SK-N-SH treated with all-trans-retinoic acid at 6 μM for 48 hours (cell line): ENCODE measurements at places on chromosomes 7 and 10.
A peak's percentile ranks its signal among the peaks of the same experiment; 100 is the strongest.

GRCh38 chr10:11720260-11720741 is 21.9 kb upstream of the ECHDC3 start:
- no peak for ATAC-seq

DNA sequence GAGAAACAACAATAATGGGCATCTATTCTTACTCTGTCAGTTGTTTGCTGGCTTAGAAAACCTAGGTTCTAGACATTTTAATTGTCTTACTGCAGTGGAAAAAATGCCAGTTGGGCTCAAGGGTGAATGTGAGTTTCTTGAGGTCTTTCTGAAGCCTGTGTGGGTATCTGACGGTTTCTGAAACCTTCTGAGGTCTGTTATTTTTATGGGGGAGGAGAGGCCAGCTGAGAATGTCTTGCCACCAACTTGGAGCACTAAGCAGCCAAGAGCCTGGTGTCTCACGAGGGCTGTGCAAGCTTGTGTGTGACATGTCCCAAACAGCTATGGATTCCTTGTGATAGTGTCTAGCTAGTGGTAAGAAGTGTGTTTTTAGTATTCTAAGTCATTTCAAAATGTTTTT is 24.2 kb upstream of the DDC start:
- ATAC-seq: no peak

DNA sequence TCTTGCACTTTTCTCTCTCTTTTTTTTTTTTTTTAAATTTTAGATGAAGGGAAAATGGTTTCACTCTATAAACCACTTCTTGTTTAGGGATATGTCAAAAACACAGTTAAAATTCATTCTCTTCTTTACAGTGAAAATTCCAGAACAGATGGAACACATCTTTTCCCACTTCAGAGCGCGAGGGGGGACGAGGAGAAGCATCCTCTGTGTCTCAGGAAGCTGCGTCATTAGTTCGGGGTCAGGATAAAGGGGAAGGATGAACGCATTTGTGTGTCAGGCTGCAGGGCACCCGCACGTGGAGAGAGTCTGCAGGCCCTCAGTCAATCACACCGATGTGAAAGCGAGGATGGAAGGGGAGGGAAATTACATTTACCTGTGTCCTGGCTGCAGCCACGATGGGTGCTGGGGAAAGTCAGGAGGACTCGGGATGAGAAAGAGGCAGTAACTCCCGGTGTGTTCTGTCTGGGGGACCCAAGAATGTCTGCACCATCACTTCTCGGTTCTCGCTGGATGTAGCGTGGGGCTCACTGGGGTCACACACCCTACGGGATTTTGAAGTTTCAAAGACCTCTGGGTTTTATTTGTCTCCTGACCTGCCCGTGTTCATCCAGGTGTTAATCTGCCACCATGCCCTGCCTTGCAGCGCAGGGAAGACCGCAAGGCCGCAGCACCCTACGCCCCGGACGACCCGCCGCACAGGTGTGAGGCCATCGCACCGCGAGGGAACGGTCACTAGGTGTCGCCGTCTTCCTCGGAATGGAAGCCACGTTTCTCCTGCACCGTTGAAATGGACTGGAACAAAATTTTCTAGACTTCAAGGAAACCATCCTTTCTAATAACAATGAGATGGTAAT is 66.7 kb upstream of the PITRM1 start:
- ATAC-seq: peak; percentile 95

- no peak for ATAC-seq
Observed at GRCh38 chr7:43072530-43072929, 39.9 kb upstream of the HECW1 start.

GRCh38 chr10:63866075-63866746 is 345.0 kb downstream of the REEP3 start:
- ATAC-seq: peak; percentile 96

GRCh38 chr7:146982482-146982881 is 865.9 kb downstream of the CNTNAP2 start:
- no peak for ATAC-seq

DNA sequence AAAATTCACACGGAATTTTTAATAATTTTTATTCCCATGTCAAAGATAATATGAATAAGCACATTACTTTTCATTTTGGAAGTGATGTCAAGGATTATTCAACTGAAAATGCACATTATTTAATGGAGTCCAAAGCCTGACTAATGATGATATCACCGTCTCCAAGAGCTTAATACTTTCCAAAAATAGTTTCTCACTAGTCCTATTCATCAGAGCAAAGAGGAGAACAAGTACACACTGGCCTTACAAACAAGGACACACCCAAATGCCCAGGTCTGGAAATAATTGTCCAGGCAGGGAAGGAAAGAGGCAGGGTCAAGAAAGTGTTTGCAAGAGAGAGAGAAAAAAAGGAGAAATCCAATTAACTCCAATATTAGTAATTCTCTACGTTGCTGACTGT is 216.8 kb upstream of the CCDC6 start:
- peak; percentile 91 for ATAC-seq

GRCh38 chr10:30705101-30705624 is 75.6 kb upstream of the LYZL2 start:
- ATAC-seq: no peak

DNA sequence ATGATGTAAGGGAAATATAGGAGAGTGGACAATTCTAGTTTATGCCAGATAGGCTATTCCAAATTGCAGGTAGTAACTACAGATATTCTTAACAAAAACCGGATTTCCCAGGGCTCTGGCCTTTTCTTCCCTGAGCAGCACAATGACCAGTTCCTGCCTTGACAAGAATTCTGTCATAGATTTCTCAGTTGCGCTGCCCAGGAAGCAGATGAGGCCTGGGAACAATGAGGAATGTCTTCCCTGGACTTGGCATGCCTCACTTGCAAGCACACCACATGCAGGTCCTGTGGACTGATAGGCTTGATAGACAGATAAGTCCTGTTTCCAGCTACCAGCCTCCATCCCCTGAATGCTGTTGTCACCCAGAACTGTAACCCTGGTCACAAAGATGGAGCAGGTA is 174.5 kb upstream of the PRSS58 start:
- no peak for ATAC-seq

GRCh38 chr7:100572281-100572948 is 1.3 kb downstream of the SAP25 start:
- no peak for ATAC-seq

GRCh38 chr7:26398756-26399509 is 107.3 kb downstream of the SNX10 start:
- ATAC-seq: peak; percentile 72

DNA sequence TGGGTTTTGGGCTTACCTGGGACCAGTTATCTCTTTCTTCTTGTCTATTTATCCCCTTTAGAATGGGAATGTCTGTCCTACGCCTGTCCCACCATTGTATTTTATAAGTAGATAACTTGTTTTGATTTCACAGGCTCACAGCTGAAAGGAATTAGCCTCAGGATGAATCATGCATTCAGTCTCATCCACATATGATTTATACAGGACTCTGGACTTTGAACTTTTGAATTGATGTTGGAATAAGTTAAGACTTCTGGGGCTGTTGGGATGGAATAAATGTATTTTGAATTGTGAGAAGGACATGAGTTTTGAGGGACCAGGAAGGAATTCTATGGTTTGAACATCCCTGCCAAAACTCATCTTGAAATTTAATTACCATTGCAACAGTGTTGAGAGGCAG is 112.6 kb downstream of the AMPH start:
- ATAC-seq: no peak

GRCh38 chr10:117674646-117675045 is 132.1 kb downstream of the EMX2 start:
- ATAC-seq: no peak

GRCh38 chr10:123943307-123943706 is 51.7 kb upstream of the CPXM2 start:
- no peak for ATAC-seq

- peak; percentile 99 for ATAC-seq
Observed at GRCh38 chr10:3172446-3173170, at the start of gene PITRM1. TSS of gene PITRM1 (minus strand) at chr10:3172782. CDS start at chr10:3172772, 10 bp downstream.

GRCh38 chr7:107051376-107051775 is 6.9 kb downstream of the PRKAR2B start:
- peak; percentile 29 for ATAC-seq

GRCh38 chr7:139767561-139767982 is 10.2 kb downstream of the HIPK2 start:
- no peak for ATAC-seq

DNA sequence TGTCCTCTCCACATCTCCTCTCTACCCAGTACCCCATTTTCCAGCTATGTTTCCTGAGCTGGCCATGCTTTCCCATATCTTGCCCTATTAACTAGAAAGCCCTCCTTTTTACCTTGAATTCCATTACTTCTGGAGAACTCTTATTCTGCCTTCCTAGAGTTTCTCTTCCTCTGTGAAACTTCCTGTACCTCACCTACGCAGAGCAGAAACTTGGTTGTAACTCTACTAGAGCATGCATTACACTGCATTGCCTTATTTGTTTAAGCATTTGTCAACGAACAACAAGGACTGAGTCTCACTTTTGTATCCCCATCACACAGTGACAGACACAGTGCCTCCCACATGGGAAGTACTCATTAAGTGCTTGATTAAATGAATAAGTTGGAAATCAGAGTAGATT is 36.4 kb downstream of the VCL start:
- peak; percentile 1; the same call in 2 of the 3 replicates for ATAC-seq

DNA sequence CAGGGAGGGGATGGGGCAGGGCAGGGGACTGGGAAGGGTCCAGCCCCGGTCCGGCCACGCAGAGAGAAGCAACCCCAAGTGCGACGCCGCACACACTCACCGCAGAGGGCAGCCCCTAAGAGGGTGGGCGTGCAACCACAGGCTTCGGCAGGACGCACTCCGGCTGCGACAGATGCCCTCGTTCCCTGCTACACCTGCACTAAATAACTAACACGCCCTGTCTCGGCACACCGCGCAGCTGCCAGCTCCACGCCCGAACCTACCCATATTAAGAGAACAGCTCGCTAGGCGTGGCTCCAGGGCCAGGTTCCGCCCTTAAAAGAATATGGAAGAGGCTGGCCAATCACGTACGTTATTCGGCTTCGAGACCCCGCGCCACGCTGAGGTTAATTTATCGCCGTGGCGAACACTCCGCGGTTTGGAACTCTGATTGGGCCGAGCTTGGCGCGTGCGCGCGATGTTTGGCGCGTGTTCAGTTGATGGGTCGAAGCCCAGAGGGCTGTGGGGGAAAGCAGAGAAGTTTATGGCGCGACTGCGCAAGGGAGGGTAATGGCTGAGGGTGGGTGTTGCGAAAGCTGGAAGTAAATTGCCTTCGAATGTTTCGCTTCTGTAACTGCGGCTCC is 91.1 kb downstream of the OR13A1 start:
- ATAC-seq: no peak

DNA sequence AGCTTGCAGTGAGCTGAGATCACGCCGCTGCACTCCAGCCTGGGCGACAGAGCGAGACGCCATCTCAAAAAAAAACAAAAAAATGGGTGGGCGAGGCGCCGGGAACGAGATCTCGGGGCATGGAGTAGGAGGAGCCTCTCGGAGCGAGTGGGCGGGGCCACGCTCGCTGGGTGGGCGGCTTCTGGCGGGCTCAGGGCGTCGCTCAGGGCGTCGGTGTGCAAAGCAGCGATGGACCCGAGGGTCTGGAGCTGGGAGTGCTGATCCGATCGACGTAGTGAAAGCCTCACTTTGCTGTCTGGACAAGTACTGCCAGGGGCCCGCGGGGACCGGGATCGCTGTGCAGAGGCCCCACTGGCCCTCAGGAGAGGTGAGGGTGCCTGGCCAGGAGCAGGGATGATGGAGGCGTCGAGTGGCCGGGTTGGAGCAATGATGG is 22.6 kb upstream of the AMZ1 start:
- ATAC-seq: no peak

GRCh38 chr7:40782836-40783235 is 648.0 kb downstream of the SUGCT start:
- no peak for ATAC-seq

- ATAC-seq: peak; percentile 32; the same call in 2 of the 3 replicates
Observed at GRCh38 chr7:32119790-32120196, 49.6 kb upstream of the PDE1C start.

DNA sequence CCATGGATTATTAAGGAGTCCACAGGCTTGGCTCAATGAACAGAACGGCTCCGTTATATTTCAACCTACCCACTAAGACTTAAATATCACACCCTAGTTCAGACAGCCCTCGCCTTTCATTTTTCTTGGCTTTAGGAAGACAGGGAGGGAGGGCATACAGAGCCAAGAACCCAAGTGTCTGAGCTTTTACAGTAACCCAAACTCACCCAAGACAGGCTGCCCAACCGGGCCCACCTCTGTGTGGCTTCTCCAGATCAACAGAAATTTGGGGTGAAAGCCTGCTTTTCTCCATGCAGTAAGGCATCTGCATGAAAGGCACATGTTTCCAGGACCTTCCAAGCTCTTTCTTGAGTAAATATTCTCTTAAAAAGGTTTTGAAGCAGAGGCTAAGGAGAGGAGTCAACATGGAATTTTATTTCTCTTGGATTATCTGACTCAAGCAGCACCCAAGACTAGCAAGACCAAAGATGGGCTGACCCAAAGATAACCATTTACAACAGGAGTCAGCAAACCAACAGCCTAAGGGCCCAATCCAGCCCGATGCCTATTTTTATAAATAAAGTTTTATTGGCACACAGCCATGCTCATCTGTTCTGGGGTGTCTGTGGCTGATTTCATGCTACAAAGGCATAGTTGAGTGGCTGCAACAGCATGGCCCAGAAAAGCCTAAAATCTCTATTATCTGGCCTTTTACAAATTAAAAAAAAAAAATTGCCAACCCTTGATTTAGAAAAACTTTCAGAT is 90.1 kb downstream of the KCNMA1 start:
- ATAC-seq: no peak

DNA sequence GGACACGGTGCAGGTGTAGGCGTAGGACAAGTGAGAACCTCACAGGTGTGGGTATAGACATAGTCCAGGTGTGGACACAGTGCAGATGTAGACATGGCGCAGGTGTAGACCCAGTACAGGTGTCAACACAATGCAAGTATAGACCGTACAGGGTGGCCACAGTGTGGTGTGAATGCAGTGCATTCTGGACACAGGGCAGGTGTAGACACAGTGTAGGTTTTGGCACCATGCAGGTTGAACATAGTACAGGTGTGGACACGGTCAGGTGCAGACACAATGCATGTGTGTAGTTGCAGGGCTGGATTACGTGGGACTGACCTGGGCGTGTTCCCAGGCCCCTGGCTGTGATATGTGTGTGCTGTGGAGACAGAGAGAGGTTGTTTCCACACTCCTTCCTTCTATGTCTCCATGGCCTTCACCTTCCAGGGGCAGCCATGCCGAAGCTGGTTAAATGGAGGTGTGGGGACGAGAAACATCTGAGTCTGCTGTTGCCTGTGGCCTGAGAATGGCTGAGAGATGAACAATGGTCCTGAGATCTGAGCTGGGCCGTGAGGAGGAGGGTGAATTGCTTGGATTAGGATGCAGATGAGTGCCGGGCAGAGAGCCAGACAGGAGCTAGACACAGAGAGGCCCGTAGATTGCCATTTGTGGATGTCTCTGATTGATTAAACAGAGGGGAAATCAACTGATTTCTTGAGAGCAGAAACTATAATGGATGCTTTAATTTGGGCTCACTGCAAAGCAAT is 343.9 kb upstream of the SHH start:
- ATAC-seq: peak; percentile 13; the same call in 1 of the 3 replicates

GRCh38 chr10:74018241-74018640 is 20.3 kb downstream of the VCL start:
- ATAC-seq: no peak

GRCh38 chr7:142720172-142720773 is 29.0 kb upstream of the PRSS1 start:
- ATAC-seq: no peak

GRCh38 chr10:16698461-16698860 is 118.8 kb downstream of the RSU1 start:
- no peak for ATAC-seq
